Adrenal gland (tissue), 19 donors: ENCODE measurements at places on chromosomes 1 and 21. TPM values are rescaled to one million over a fixed set of nuclear protein-coding genes. Genes with fewer than 3 reads are reported as not detected.

Gene NBPF15
- 23.3 TPM for total RNA-seq

Gene PLA2G2A
- total RNA-seq: 2.4 TPM

Gene MMP23B
- total RNA-seq: 9.9 TPM

Gene GPATCH4
- total RNA-seq: 42.4 TPM

Gene CYP4A11
- total RNA-seq: not detected

Gene DIRAS3
- total RNA-seq: 18.4 TPM

Gene HIPK1
- 57.1 TPM for total RNA-seq

Gene ADAMTS5
- total RNA-seq: 1.3 TPM

Gene FAM151A
- not detected for total RNA-seq

GRCh38 chr1:112267929-112268328 lies 128.1 kb upstream of the CTTNBP2NL start:
- DNase-seq: peak; percentile 17
- peaks cover 10% of the 10 kb centered on the region for H3K4me1 ChIP-seq
- H3K36me3 ChIP-seq: no peaks in the 10 kb centered on the region
- H3K27ac ChIP-seq: peak overlapping the region; percentile 18
- no peaks in the 10 kb centered on the region for H3K27me3 ChIP-seq

DNA sequence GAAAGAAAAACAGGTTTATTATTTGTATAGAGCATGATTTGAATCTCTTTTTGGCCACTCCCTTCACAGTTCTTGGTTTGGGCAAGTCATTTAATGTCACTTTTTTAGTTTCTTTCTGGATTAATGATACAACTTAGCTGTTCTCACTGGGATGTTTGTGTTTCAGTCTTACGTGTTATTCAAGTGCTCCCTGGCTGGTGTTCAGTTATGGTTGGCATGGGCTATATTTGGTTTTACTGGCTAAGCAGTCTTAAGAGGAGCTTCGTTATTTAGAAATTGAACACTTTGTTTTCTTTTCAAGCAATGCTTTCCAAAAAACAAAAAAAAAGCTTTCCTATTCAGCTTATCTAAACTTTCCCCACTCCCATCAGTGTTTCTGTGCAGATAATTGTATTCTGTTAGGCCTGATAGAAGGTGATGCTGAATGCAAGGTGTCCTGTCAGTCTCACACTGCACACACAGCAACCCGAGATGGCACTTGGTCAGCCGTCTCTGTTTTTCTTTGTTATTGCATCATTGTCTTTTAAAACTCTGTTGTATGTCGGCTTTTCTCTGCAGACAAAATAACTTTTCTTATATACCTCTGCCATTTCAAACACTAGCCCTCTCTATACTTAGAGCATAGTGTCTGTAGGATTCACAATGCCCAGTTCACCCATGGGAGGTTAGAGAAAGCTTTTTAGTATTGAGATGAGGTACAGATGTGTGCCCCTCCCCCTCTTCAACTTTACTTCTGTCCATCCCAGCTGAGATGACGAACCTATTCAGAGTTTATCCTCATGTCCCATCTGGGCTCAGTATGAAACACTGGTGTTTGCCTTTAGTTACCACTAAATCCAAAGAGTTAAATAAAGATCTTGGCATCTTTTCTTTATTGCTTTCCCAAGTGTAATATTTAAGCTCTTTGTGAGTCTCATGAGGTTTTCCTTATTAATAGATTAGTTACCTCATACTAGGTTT lies 80.2 kb downstream of the VPS13D start:
- peaks cover 1% of the 10 kb centered on the region for H3K4me1 ChIP-seq
- no peaks in the 10 kb centered on the region for H3K27me3 ChIP-seq
- no peak for DNase-seq
- no peak overlapping the region for H3K4me3 ChIP-seq
- no peaks in the 10 kb centered on the region for H3K36me3 ChIP-seq

- no peak overlapping the region for H3K27ac ChIP-seq
- H3K36me3 ChIP-seq: peaks cover 71% of the 10 kb centered on the region
- H3K27me3 ChIP-seq: no peaks in the 10 kb centered on the region
- H3K4me1 ChIP-seq: peaks cover 29% of the 10 kb centered on the region
- DNase-seq: peak; percentile 84
- no peak overlapping the region for H3K4me3 ChIP-seq
Measured at GRCh38 chr1:23751050-23751814, 8.0 kb downstream of the ELOA start.

GRCh38 chr1:208524925-208525324 lies 280.7 kb upstream of the PLXNA2 start:
- no peak for DNase-seq
- no peaks in the 10 kb centered on the region for H3K36me3 ChIP-seq
- H3K4me1 ChIP-seq: no peaks in the 10 kb centered on the region
- no peak overlapping the region for H3K27ac ChIP-seq

GRCh38 chr1:228837032-228837431 lies 101.8 kb downstream of the RHOU start:
- no peaks in the 10 kb centered on the region for H3K27me3 ChIP-seq
- H3K27ac ChIP-seq: peak overlapping the region; percentile 86
- H3K4me3 ChIP-seq: no peak overlapping the region
- H3K36me3 ChIP-seq: no peaks in the 10 kb centered on the region

GRCh38 chr1:99252630-99253029 lies 11.7 kb upstream of the PLPPR4 start:
- H3K36me3 ChIP-seq: no peaks in the 10 kb centered on the region
- no peaks in the 10 kb centered on the region for H3K27me3 ChIP-seq
- H3K27ac ChIP-seq: no peak overlapping the region
- DNase-seq: no peak
- H3K4me3 ChIP-seq: no peak overlapping the region
- H3K4me1 ChIP-seq: no peaks in the 10 kb centered on the region

- H3K27ac ChIP-seq: peak overlapping the region; percentile 48
- no peaks in the 10 kb centered on the region for H3K36me3 ChIP-seq
- H3K4me1 ChIP-seq: no peaks in the 10 kb centered on the region
- no peaks in the 10 kb centered on the region for H3K27me3 ChIP-seq
- H3K4me3 ChIP-seq: peak overlapping the region; percentile 51
Measured at GRCh38 chr1:54542962-54543539, 5.0 kb upstream of the ACOT11 start.

DNA sequence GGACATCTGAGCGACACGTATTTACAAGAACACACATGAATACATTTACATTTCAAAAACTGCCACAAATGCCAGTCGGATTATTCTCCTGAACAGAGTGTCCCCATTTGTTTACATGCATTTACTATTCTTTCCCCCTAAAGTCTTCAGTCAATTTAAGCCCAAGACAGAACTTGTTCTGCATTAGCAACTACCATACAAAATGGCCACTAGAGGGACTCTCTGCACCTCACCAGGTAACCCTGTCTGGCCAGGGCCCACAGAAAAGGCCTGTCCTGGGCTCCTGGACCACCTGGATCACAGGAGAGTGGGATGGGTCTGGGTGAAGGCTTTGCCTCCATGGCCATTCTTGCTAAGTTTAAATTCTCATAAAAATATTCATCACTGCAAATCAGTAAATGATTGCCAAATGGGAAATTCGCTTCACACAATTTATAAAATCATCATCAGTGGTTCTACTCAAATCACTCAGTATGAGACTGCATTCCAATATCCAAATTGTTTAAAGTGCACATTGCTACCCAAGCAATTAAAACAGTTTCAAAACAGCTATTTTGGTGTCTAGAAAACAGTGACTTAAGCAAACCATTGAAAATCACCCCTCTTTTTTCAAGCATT lies 12.5 kb upstream of the GUCA2A start:
- no peak for DNase-seq
- H3K27ac ChIP-seq: no peak overlapping the region
- no peaks in the 10 kb centered on the region for H3K27me3 ChIP-seq
- H3K36me3 ChIP-seq: no peaks in the 10 kb centered on the region
- H3K4me3 ChIP-seq: no peak overlapping the region

- H3K36me3 ChIP-seq: no peaks in the 10 kb centered on the region
- no peak overlapping the region for H3K4me3 ChIP-seq
- DNase-seq: no peak
- H3K27me3 ChIP-seq: no peaks in the 10 kb centered on the region
Measured at GRCh38 chr1:87957331-87957730, 628.7 kb downstream of the LMO4 start.

DNA sequence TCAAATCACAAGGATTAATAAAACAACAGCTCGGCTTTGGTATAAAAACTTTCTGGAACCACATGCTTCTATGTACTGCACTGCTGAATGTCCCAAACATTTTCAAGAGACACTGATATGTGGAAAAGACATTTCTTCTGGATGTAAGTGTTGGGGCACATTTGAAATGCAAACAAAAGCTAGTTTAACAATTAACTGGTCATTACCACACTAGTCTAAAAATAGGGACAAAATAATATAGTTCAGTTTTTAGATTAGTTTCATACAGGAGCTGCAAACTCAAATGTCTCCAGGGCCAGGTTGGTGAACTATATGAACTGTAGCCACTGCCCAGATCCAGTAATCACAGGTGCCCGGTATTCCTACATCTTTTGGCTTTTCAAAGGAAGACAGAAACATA lies 3.2 kb downstream of the IL23R start:
- H3K27ac ChIP-seq: no peak overlapping the region
- no peaks in the 10 kb centered on the region for H3K36me3 ChIP-seq
- no peak for DNase-seq
- no peaks in the 10 kb centered on the region for H3K27me3 ChIP-seq
